ENCODE measurements at places on chromosomes 12 and 14.

GRCh38 chr12:121184984-121185889, 24.7 kb upstream of the P2RX4 start:
- no peak for DNase-seq

GRCh38 chr12:5257763-5258495, 174.0 kb upstream of the NTF3 start:
- no peak for DNase-seq

DNA sequence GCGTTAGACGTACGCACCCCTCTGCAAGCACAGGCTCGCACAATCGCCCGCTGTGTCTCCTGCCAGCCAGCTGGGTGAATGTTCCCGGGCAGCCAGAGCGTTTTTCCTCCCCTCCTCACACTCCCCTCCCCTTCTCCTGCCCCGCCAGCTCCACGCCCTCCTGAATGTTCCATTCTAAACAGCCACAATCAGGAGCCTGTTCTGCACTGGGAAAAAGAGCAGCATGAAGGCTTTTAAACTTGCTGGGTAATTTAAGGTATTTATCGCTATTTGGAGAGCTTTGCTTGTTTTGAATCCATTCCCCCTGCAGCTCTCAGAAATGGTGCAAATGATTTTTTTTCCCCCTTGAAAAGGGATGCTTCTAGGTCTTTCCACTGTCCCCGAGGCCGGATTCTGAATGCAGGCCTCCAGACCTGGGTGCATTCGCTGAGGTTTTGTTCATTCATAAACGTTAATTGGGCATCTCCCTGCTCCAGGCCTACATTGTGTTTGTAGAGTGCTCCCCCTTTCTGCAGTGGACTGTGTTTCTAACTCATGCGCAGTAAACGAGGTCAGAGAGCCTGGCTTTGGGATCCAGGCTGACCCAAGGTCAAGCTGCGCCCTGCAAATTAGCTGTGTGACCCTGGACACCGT, 212.5 kb downstream of the CHST11 start:
- no peak for DNase-seq

DNA sequence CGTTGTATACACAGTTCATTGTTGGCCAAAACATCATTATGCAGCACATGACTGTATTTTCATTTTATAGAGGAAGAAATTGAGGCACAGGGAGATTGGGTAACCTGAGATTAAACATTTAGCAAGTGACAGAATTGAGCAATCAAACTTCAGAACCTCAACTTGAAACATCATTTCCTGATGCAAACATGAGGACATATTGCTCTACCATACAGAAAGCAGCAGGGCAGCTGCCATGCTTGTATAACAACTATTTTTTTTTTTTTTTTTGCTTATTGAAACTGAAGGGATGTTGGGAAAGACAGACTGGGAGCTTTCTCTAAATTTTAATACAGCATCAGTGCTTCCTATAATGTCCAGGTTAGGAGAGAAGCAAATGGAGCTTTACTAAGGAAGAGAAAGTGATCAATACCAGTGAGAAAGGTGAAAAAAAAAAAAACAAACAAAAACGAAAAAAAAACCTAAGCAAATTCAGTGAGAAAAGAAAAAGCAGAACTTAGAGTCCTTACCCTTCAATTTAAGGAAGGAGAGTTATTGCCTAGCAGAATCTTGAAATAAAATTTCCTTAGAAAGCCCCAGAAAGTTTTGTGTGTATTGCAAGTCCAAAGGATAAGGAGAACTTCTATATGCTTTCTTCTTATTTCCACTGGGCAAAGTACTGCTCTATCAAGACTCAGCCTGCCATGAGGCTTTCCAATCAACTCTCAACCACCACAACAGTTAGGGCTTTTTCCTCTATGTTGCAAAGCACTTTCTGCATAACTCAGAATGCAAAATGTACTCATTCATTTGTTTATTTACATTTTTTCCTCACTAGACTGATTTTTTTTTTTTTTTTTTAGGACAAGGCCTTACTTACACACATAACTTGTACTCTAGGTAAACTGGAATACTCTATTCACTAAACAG, 21.6 kb downstream of the BTG1 start:
- DNase-seq = no peak

GRCh38 chr12:43937947-43938346, 102.1 kb downstream of the TMEM117 start:
- no peak for DNase-seq

- DNase-seq = no peak
These were observed 1021.9 kb downstream of the LRFN5 start for GRCh38 chr14:42628602-42629001.

GRCh38 chr12:15372352-15372751, 50.0 kb downstream of the PTPRO start:
- no peak for DNase-seq

GRCh38 chr14:59004012-59004411, 184.5 kb upstream of the DAAM1 start:
- no peak for DNase-seq

DNA sequence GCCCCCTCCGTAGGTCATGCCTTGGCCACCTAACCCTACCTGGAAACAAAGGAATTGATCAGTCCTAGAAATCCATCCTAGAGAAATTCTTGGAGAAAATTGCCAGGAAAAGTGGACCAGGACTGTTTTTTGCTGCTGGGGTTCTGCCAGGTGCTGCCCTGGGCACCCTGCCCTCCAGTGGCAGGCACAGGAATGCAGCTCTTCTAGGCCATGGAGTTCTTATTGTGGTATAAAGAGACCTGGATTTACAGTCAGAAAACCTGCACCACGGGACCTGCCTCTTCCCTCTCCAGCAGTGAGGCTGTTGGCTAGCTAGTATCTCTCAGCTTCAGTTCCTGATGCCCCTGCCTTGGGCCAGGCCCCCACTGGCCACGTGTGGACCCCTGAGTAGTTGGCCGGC, 59.7 kb downstream of the SLC24A4 start:
- DNase-seq = no peak

GRCh38 chr14:76918782-76919394, 92.7 kb downstream of the LRRC74A start:
- DNase-seq = no peak

- no peak for DNase-seq
These were observed 71.3 kb upstream of the DDX11 start for GRCh38 chr12:31002361-31002725.

GRCh38 chr14:83779266-83779665, 1750.7 kb upstream of the FLRT2 start:
- DNase-seq = no peak

GRCh38 chr14:31025367-31026076, at the start of gene AP4S1:
Gene AP4S1, plus strand, starts transcription at chr14:31025649. Its CDS starts 40,548 bp downstream, at chr14:31066197.
- DNase-seq = peak; percentile 4

- DNase-seq = no peak
These were observed 90.2 kb upstream of the TMTC2 start for GRCh38 chr12:82596483-82596882.

- DNase-seq = no peak
These were observed 192.4 kb upstream of the NUDT4 start for GRCh38 chr12:93185369-93185741.

DNA sequence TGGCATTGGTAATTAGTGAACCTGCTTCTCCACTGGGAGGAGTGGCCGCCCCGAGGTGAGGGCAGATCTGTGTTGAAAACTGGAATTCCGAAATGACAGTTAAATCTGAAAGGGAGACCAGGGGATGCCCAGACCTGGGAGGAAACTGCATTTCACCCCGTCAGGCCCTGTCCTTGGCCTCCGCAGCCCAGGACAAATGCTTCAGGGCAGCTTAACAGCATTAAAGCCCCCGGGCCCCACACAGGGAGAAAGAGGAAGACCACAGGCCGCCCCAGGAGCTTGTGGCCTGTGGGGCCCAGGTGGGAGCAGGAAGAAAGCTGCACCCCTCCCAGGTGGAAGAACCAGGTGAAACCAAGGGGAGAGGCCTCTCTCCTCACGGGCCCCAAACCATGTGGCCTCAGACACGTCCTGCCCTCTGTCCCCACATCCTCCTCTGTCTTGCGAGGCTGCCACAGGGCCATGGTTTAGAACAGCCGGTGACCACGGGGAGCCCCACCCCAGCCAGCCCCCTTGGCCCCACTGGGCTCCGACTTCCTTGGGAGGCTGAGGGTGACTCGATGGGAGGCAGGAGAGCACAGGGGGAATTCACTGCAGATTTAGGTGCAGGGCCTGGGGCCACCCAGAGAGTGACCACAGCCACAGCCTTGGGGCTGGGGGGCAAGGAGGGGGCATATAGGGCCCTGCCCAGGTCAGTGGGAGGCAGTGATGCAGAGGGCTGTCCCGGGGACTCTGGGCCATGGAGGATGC, 265.4 kb downstream of the ADGRD1 start:
- no peak for DNase-seq

DNA sequence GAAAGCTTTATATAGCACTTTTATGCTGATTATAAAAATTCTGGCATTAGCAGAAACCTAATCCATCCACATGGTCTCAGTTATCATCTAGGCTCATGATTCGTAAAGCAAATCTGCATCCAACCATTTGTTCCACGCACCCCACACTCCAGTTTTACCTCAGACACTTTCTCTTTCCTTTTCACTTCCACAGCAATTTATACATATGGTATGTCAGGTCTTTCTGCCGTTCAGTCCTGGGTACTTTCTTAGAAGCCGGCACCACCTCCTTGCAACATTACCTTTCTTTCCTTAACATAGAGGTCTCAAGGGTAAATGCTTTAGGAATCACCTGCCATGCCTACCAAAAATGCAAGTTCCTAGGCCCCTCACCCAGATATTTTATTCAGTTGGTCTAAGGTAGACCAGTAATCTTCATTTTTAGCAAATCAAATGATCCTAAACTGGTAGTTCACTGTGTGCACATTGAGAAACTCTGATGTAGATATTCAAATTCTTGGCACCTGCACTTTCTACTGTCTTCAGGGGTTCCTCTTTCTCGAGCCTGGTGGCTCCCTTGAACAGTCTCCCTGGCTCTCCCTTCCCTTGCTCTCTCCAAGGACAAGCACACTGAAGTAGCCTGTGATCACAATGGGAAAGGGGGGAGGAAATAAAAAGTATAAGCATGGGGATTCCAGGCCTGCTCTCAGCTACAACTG, 2.8 kb upstream of the KRAS start:
- DNase-seq = no peak

Data from activated CD8-positive, alpha-beta memory T cell treated with anti-CD3 and anti-CD28 coated beads for 1 hour (primary cell).